ENCODE measurements at places on chromosomes 5 and 9. TPM values are rescaled to one million over a fixed set of nuclear protein-coding genes. Genes with fewer than 3 reads are reported as not detected.

The APBB3 gene
- total RNA-seq: 23.7 TPM

The FAM169A gene
- 13.1 TPM for total RNA-seq

The WDR38 gene
- total RNA-seq: not detected

The RAB3C gene
- total RNA-seq: not detected

The IL9 gene
- not detected for total RNA-seq

The FRMD3 gene
- 6.4 TPM for total RNA-seq

The BTNL3 gene
- not detected for total RNA-seq

The ARL14EPL gene
- 2.3 TPM for total RNA-seq

The KIF4B gene
- 0.03 TPM for total RNA-seq

The PIP5K1B gene
- not detected for total RNA-seq

The TBC1D2 gene
- 7.5 TPM for total RNA-seq

The LPAR1 gene
- total RNA-seq: 1.6 TPM

The ZBTB5 gene
- total RNA-seq: 10.7 TPM

The OR1N2 gene
- not detected for total RNA-seq

The WHRN gene
- 7.1 TPM for total RNA-seq

The PCDHA1 gene
- total RNA-seq: 2.5 TPM

The INSL4 gene
- total RNA-seq: not detected

All from A375 (cell line).